ENCODE measurements at places on chromosomes 6 and 20. TPM values are rescaled to one million over a fixed set of nuclear protein-coding genes. Genes with fewer than 3 reads are reported as not detected.

DNA sequence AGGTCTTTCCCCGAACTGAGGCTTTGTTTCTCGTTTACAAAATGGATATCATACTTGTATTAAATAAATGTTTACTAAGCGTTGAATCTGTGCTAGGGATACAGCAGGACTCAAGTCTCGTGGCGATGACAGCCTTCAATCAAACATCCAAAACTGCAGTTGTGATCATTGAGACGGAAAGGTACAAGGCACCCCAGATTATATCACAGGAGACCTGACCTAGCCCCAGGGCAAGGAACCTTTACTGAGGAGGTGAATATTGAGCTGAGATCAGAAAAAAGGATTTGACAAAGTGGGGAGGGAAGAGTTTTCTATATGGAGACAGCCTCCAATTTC lies 476 bp downstream of the AAR2 start:
- DNase-seq = no peak

DNA sequence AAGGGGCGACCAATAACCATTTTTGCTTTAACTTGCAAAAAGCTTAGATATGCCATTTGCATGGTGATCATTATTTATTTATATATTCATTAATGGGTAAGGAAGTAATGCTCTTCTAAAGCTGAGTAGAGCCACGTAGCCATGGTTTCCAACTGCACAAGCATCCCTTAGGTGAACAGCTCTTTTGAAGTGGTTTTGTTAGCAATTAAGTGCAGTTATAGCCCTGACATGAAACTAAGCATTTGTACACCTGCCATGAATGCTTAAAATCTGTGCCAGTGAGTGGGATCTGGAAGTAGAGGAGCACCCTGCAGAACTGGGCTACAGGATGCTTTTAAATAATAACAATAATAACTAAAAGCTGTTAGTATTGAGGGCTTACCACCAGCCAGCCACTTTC lies 19.1 kb downstream of the TRAF3IP2 start:
- DNase-seq = no peak

Gene TMEM217
- 0.73 TPM for polyA plus RNA-seq

- DNase-seq = no peak
Measured at GRCh38 chr20:60888771-60889170, 363.3 kb upstream of the CDH4 start.

- no peak for DNase-seq
Measured at GRCh38 chr6:169880516-169880915, 129.1 kb downstream of the ERMARD start.

Gene ACSS1
- polyA plus RNA-seq = 43.5 TPM

GRCh38 chr6:55286824-55287223 lies 40.4 kb upstream of the GFRAL start:
- DNase-seq = no peak

- no peak for DNase-seq
Measured at GRCh38 chr20:53813636-53814035, 220.0 kb upstream of the ZNF217 start.

- DNase-seq = no peak
Measured at GRCh38 chr20:57708694-57709673, 831 bp downstream of the PMEPA1 start.

Gene MLN
- not detected for polyA plus RNA-seq

Gene TMEM170B
- polyA plus RNA-seq = 1.0 TPM

- no peak for DNase-seq
Measured at GRCh38 chr6:27138406-27138805, 109.1 kb upstream of the PRSS16 start.

Data from heart left ventricle (tissue), 16 donors.